Activated naive CD8-positive, alpha-beta T cell treated with anti-CD3 and anti-CD28 coated beads, Interleukin-2, amount 10 ng/mL, durations not matched to agents 7 days and 5 days (primary cell): ENCODE measurements at places on chromosomes 7 and 10.

DNA sequence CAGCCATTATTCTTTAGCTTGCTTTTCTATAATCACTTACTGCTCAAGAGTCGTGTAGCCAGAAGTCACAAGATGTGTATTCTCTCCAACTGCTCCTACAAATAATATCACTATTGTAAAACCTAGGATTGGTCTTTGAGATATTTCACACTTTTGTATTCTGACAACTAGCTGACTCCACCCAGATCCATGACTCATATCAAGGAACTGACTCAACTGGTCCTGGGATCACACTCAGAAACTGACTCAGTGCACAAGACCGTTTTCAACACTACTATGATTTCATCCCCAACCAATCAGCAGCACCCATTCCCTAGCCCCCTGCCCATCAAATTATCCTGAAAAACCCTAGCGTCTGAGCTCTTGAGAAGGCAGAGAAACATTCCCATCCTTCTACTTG is 56.5 kb upstream of the ORC5 start:
- DNase-seq, result no peak

DNA sequence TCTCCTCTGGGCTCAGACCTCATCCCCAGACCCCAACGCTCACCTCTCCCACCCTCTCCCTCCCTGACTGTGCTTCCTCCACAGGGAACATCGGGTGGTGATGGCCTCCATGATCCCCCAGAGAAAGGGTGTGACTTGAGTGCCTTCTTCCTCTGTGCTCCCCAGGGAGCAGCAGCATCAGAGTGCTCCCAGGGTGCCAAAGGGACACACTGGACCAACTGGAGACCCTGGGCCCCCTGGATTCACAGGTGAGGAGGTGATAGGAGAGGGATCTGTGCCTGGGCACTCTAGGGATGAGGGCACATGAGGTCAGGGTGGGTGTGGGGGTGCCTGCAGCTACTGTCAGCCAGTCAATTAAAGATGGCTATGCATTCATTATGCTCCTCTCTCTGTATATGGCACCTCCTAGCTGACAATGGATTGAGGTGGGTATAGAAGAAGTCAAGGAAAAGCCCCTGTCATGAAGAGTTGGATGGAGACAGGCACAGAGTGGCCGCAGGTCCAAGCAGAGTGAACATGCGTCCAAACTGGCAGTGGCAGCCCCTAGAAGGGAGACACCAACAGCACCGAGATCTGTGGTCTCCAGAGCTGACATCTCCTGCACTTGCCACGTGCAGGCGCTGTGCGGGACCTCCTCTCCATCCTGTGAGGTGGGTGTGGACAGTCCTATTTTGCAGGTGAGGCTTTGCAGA is 15.5 kb upstream of the VOPP1 start:
- no peak for DNase-seq

DNA sequence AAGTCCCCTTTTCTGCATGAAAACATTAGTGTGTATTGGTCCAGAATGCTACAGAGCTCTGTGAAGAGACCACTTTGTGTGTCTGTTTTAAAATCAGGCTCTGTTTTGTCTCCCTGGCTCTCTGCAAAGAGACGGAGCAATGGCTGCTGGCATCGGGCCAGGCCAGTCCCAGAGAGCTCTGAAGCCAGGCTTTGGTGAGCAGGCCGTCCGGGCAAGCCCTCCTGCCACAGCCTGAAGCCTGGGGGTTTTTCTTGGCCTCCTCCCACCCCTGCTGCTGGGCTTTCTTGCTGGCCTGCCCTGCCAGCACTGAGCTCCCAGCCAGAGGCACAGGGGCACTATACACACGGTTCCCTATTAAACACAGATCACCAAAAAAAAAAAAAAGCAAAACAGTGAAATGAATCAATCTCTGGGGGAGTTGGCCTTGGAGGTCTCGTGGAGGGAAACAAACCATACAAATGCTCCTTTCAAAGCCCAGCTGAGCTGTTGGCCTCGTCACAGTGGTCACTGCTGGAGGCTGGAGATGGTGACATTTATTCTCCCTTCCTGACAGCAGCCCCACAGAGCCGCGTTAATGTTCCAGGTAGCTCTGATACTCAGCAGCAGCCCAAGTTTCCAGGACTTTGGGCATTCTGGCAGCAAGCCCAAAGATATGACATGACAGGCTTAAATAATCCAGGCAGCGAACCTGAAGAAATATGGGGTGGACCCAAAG is 237.2 kb downstream of the TCF7L2 start:
- no peak for DNase-seq

DNA sequence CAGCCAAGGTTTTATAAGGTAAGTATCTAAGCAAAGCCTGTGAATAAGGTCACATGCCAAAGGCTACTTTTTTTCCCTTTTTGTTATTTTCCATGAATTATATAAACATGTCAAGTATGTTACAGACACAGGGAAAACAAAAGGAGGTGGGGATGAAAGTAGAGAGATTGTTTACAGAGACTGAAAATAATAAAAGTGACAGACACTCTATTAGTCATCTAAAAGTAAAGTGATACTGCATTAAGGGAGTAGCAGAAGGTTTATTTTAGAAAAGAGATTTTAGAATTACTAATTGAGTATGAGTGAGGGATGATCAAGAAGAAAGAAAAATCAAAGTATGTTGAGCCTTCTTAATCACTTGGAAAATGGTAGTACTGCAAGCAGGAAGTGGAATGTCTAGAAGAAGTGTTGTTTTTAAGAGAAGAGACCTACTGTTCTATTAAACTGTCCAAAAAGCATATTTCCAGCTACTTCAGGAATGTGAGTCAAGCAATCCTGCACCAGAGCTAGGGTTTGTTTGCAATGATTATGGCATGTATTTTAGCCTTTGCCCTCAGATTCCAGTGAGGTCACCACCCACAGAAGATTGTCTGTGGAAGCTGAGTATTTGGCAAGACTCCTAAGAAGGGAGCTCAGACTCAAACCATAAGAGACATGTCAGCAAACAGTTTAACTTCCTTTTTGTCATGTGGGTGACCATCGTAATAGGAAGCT is 177.9 kb upstream of the PLXDC2 start:
- DNase-seq, result no peak

- no peak for DNase-seq
Observed at GRCh38 chr10:112132435-112132834, 51.1 kb downstream of the GPAM start.

DNA sequence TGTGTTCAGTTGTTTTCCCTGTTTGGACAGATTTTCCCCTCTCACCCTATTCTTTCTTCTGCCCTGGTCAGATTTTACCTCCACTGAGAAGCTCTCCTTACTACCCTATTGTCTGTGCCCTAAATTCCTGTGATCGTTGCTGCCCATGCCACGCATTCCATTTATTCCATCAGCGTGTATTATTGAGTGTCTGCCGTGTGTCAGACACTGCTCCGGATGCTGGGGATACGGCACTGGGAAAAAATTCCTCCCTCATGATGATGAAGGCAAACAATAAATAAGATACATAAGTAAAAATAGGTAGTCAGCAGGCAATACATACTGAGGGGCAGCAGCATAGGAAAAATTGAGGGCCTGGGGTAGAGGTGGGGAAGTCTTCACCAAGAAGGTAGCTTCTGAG is 86.8 kb downstream of the FANK1 start:
- DNase-seq, result no peak

- no peak for DNase-seq
Observed at GRCh38 chr10:31381766-31382316, 62.8 kb downstream of the ZEB1 start.

GRCh38 chr7:17408245-17408903 is 109.9 kb downstream of the AHR start:
- no peak for DNase-seq

DNA sequence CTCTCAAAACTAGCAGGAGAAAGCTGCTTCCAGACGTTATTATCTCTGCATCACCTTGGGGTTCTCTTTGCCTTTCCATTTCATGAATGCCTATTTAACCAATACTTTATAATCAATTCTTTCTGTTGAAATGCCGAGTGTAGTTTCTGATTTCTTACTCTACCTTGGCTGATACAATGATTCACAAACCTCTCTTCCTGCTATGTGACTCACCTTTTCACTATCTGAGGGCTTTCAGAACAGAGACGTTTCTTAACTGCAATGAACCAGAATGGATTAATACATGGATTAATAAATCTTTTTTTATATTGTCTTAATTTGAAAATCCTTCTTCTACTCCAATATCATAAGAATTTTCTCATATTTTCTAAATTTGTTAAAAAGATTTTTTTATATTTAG is 46.4 kb upstream of the ZNF746 start:
- no peak for DNase-seq

- DNase-seq, result no peak
Observed at GRCh38 chr10:91493313-91493712, 83.2 kb downstream of the HECTD2 start.

- no peak for DNase-seq
Observed at GRCh38 chr7:43585562-43585961, 2.7 kb downstream of the STK17A start.

- no peak for DNase-seq
Observed at GRCh38 chr7:68438016-68438415, 1160.3 kb upstream of the AUTS2 start.

GRCh38 chr7:80182630-80183276 is 48.1 kb downstream of the GNAI1 start:
- DNase-seq, result no peak

GRCh38 chr10:49113741-49114141 is 1.6 kb downstream of the VSTM4 start:
- no peak for DNase-seq

DNA sequence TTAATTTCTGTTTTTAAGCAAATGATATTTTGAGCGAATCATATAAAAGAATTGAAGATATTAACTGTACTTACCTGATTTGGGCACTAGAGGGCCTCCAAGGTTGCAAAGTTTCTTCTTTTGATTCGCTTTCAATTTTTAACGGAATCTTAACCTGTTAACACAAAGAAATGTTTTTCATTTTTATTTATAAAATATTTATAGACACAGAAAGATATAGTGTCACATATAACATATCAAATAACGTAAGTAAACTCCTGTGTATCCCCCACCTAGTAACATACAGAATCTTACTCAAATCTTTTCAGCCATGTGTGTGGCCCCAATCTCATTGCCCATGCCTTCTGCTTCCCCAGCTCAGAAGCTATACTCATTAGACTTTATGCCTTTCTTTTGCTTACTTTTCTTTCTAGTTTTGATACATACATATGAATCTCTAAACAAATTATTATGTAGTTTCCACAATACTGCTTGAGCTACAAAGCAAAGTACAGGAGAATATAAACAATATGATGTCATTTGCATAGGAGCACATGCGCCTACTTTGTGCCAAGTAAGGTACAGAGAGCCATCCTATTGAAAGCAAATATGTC is 49.5 kb upstream of the ZPBP start:
- DNase-seq, result no peak

DNA sequence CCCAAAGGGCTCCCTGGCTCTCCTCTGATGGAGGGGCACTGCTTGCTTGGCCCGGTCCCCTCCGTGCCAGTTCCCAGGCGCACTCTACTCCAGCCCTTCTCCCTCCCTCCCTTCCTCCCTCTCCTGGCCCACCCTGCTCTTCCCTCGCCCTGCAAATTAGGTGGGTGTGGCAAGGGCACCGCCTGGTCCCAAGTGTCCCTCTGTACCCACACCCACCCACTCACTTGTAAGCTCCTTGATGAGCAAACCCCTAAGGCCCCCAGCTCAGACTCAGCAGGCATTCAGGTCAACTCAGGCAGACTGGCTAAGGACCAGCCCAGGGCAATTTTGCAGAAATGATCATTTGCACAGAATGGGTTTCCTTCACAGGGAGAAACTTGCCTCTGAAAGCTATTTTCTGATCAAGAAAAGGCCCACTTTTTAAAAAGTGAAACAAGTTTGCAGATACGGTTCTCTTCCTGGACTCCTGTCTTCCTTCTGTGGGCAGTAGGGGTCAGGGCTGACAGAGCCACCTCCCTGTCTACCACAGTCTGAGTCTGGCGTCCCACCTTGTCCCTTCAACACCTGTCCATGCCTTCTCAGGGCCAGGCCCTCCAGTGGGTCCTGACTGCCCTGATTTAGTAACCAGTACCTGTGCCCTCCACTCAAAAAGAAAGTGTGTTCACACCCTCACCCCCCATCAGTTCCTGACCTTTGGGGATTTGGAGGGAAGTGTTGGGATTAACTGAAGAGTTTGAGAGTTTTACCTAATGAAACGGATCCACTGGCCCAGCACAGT is 28.3 kb downstream of the C10orf71 start:
- no peak for DNase-seq

DNA sequence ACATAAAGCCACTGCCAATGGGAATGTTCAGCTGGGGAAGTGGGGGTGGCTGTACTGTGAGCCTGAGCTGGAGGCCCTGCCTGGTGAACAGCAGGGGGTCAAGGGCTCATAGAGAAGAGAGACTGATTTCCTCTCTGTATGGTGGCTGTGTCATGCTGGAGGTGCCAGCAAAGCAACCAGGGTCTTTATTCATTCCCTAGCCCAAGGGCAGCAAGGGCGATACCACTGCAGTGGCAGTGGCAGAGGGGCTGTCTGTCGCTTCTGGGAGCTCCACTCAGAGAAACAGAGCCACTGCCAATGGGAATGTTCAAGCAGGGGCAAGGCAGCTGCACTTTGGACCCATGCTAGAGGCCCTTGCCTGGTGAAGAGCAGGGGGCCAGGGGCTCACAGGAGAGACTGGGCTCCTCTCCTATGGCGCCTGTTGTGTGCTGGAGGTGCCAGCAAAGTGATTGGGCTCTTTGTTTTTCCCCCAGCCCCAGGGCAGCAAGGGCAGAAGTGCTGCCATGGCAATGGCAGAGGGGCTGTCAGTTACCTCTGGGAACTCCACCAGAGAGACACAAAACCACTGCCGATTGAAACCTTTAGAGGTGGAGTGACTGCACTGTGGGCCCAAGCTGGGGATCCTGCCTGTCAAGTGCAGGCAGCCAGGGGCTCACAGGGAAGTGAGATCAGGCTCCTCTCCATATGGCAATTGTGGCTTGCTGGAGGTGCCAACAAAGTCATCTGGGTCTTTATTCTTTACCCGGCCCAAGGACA is 545.1 kb downstream of the SH2D4B start:
- DNase-seq, result no peak

- peak; percentile 71 for DNase-seq
Observed at GRCh38 chr10:132248455-132249225, 59.1 kb downstream of the STK32C start.

DNA sequence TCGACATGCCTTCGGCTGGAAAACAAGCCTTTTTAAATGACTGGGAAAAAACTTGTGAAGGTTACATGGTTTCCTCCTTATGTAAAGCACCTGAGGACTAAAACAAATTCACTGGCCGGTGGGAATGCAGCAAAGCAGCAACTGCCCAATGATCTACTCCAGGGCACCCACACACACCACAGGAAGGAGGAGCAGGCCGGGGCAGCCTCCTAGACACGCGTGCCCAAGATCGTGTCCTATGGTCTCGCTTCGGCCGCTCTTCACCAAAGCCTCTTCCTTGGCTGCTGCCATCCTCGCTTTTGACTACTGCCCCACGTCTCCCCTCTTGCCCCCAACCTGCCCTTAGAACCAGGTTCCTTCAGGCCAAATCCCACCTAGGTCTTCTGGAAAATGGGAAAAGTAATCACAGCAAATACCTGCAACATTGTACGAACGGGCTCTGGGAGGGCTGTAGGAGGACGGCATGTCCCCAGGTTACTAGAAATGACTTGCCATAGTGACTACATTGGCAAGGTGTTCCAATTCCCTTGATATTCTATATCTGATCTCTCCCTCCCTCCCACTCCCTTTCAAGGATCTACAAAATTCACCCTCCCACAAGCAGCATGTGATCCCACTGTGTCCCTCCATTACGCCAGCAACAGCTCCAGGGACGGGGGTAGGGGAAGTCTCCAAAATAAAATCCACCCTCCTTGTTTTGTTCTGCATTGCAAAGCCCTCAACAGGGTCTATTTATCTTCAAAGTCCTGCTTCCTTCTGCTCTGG is 84.9 kb downstream of the RNF216 start:
- no peak for DNase-seq

- DNase-seq, result no peak
Observed at GRCh38 chr10:131555406-131555805, 243.9 kb upstream of the TCERG1L start.
